ENCODE measurements at places on chromosomes 7 and 10.

DNA sequence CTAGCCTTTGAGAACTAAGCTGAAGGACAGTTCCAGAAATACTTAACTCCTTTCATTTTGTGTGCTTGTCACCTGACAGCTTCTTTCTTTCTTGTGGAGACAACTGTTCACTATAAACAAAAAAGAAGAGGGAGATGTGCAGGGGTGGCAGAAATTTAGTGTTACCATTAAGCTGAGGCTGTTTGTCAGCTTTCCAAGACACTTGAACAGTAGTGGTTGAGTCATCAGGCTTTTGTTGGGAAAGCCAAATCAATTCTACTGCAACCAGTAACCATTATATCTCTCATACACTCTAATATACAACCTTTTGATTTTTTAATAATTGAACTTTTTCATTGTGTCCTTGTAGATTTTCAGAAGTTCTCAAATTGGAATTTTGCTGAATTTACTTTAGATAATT lies 75.3 kb downstream of the POLL start:
- DNase-seq, result no peak

DNA sequence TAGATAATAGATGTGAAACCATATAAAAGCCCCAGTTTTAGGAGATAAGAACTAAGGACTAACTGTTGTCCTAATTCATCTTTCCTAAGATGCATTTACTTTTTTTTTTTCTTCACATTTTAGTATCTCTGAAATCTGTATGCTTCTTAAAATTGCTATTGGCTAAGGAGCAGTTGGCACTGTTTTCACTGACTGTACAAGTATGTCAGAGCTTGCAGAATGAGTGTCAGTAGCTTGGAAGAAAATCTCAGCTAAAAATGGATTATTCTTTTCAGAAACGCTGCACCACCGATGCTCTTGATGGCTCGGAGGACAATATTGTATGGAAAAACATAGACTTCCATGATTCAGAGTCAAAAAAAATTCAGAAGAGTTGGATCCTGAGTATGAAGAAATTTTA lies 91.1 kb upstream of the DNAJB12 start:
- DNase-seq, result no peak

- no peak for DNase-seq
Measured at GRCh38 chr7:128937647-128938543, at the start of gene IRF5. IRF5 (plus strand) TSS chr7:128937927; CDS start chr7:128942082, 4,155 bp downstream.

GRCh38 chr10:127899766-127900387 lies 7.0 kb upstream of the PTPRE start:
- no peak for DNase-seq

DNA sequence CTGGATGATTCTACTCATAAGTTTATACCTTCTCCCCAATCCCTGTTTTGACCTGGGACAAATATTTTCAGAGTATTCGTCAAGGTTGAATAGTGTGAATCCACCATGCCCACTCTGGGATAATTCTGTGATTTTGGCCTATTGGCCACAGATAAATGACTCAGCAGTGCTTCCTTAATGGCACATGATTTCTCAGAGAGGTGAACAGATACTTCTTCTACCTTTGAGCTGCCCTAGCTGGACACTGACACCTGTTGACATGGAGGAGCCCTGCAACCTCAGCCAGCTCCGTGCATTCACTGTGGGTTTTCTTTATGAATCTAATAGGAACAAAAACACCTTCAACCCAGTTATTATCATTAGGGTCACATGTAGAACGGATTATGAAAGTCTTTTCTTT lies 40.9 kb upstream of the HPS1 start:
- no peak for DNase-seq

GRCh38 chr10:2703953-2704352 lies 363.4 kb upstream of the PFKP start:
- no peak for DNase-seq

DNA sequence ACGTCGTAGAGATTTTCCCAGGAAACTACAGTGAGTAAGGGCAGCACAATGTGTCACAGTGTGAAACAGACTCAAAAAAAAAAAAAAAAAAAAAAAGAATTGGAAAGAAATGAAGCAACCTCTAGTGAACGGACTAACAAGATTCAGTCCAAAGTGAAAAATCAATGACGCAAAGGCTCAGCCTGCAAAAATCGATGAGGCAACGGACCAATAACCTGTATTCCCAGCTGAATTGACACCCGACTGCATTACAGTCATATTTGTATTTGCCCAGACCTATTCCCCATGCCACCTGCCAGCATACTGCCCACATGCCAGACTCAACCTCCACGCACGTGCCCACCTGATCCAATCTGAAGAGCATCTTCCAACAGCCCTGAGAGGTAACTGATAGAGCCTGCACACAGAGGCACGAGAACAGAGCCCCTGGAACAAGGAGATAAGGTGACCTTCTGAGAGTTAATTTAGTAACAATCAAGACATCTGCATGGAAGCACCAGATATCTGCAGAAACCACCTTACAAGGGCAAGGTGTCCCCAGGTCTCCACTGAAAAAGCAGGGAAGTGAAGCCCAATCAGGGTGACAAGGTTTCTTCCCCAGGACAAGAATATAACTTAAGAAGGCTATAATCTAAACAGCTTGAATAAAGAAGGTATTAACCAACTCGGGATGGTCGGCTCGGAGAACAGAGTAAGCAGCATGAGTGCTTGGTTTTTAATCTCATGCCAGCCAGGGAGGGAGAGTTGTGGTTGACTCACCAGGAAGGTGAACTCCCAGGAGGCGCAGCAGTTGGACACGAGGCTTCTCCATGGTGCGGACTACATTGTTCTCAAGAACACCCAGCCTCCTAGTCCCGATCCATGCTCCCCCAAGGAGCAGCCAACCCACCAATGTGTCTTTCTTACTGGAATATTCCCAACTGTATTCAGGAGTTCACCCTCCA lies 48.5 kb downstream of the PLXNA4 start:
- DNase-seq, result no peak

- no peak for DNase-seq
Measured at GRCh38 chr10:131049016-131049415, 262.5 kb downstream of the TCERG1L start.

GRCh38 chr7:16061630-16062029 lies 359.7 kb downstream of the CRPPA start:
- DNase-seq, result no peak

GRCh38 chr10:75079436-75080083 lies 31.9 kb upstream of the SAMD8 start:
- no peak for DNase-seq

- DNase-seq, result no peak
Measured at GRCh38 chr7:77985232-77985973, 186.8 kb downstream of the PHTF2 start.

- peak; percentile 58 for DNase-seq
Measured at GRCh38 chr7:104973909-104974415, 40.0 kb upstream of the KMT2E start.

GRCh38 chr10:100653957-100654781 lies 91.2 kb upstream of the PAX2 start:
- DNase-seq, result no peak

GRCh38 chr7:70782796-70783195 lies 349.1 kb upstream of the GALNT17 start:
- DNase-seq, result no peak

GRCh38 chr10:93376372-93377293 lies 105.5 kb downstream of the MYOF start:
- DNase-seq, result peak; percentile 69

DNA sequence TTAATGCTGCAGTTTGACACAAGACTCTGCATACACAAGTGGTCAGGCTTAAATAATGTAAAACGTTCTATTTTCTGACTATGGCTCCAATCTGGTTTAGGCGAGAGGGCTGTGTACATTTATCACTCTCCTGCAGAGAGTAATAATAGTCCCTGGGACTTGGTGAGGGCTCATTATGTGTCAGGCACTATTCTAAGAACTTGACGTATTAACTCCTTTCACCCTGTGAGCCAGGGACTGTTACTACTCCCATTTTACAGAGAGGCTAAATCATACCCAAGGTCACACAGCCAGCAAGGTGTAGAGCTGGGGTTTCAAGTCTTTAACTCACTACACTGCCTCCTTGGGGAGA lies 187.2 kb upstream of the LYZL2 start:
- DNase-seq, result no peak

GRCh38 chr10:90741926-90742565 lies 115.8 kb downstream of the HTR7 start:
- no peak for DNase-seq

DNA sequence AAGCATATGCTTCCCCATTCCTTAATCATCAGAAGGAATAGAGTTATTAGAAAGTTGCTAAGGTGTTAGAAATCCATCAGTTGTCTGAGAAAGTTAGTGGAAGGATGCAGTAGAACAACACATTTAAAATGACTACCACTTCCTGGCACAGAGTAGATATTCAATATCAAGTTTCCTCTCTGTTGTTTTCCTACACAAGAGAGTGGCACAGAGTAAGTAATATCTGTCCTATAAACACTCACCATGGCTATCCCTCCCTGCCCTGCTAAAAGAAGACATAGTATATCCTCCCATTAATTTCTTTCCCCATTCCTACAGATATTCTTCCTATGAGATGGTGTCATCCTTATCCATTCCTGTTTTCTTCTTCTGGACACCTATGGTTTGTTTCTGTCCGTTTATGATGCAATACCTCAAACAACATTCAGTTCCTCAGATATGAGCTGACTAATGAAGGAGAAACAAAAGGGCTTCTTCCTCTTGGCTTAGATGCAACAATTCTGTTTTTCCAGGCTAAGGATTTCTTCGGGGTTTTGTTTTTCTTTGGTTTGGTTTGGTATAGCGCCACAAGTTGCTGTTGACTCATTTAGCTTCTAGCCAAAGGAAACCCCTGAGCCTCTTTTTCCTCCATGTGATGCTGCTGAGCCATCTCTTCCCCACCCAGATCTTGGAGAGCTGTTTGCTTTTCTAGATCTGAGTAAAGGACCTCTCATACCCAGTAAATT lies 32.9 kb upstream of the BPGM start:
- DNase-seq, result peak; percentile 88

DNA sequence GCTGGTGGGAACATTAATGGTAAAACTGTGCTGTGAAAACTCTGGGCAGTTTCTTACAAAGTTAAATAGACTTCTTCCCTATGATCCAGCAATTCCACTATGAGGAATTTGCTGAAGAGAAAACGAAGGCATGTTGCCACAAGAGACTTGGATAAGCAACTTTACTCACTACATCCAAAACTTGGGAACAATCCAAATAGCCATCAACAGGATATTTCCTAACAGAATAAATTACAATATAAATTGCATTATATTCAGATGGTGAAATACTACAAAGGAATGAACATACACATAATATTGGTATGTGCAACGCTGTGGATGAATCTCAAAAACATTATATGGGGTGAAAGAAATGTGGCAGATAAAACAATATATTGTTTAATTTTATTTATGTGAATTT lies 21.4 kb upstream of the MKI67 start:
- DNase-seq, result no peak

DNA sequence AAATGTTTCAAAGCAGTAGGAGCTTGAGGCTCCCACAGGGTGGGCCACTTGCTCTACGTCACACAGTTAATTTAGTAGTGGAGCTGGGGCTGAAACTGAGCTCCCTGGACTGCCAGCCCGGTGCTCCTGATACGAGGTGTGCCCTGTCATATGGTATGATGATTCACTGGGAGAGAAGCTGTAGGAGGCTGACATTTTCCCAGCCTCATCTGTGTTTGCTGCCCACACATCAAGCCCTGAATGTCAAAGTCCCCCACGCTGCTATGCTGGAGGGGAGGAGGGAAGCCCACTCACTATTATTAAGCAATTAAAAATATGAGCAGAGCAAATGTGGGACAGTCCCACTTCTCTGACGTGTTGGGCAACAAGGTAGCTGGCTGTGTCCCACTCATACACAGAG lies 81.2 kb upstream of the SORCS3 start:
- no peak for DNase-seq

GRCh38 chr7:69450456-69450855 lies 147.8 kb upstream of the AUTS2 start:
- no peak for DNase-seq

- no peak for DNase-seq
Measured at GRCh38 chr10:114802177-114802576, 19.4 kb upstream of the FHIP2A start.

GRCh38 chr10:31101123-31101522 lies 69.5 kb upstream of the ZNF438 start:
- DNase-seq, result peak; percentile 48

- no peak for DNase-seq
Measured at GRCh38 chr7:55288070-55288824, 76.9 kb upstream of the LANCL2 start.

DNA sequence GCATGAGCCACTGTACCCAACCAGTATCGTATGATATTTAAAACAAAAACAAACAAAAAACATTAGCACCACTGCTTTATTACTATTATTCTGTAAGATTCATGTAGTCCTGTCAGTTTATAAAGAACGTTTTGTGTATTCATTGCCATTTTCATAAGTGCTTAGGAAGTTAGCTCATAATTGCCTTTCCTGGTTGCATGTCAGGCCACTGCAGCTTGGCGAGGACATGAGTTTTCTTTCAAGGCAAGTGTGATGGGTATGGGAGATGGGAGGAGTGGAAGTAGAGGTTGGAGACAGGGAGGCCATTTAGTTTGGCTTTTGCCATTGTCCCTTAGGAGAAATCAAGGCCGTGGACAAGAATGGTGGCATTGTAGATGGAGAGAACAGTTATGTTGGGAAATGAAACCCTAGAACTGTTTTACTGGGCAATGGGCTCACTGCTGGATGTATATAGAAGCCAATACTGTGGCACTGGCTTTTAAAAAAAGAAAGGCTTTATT lies 48.9 kb downstream of the TYW1 start:
- DNase-seq, result no peak

GRCh38 chr10:3570855-3571266 lies 214.1 kb downstream of the KLF6 start:
- DNase-seq, result no peak

Data from brain pericyte (primary cell).